GM18507 (cell line): ENCODE measurements at places on chromosomes 11 and 22.

DNA sequence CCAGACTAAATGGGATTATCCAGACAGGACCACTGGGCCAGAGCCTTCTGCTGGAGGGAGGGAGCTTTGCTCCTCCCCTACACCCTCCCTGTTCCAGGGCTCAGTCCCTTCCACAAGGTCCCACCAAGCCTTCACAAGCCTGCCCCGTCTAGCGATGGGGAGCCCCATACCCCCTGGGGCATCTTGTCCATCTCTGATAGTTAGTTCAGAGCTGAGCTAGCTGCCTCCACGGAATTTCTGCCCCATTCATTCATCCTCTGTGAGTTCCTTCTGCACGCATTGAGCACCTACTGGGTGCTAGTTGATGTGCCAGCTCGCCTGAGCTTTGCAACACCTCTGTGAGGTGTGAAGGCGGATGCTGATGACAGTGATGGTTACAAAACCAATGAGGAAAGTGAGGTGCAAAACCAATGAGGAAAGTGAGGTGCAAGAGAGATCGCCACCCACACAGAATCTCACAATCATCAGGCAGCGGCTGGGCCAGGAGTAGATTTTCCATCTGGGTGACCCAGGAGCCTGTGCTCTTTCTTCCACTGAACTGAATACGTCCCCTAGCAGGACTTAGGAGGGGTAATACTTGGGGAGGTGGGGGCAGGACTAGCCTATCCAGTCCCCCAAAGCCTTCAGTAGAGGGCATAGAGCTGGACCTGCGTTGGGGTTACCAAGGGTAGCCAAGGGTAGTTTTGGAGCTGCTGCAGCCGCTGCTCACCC lies 21.5 kb upstream of the CBX7 start:
- DNase-seq = no peak

GRCh38 chr11:64443001-64443400 lies 84.0 kb downstream of the RPS6KA4 start:
- no peak for DNase-seq

- no peak for DNase-seq
These were observed 76.0 kb downstream of the CACNA1I start for GRCh38 chr22:39646398-39647063.

- no peak for DNase-seq
These were observed 11.6 kb downstream of the PHLDB1 start for GRCh38 chr11:118618991-118619375.

DNA sequence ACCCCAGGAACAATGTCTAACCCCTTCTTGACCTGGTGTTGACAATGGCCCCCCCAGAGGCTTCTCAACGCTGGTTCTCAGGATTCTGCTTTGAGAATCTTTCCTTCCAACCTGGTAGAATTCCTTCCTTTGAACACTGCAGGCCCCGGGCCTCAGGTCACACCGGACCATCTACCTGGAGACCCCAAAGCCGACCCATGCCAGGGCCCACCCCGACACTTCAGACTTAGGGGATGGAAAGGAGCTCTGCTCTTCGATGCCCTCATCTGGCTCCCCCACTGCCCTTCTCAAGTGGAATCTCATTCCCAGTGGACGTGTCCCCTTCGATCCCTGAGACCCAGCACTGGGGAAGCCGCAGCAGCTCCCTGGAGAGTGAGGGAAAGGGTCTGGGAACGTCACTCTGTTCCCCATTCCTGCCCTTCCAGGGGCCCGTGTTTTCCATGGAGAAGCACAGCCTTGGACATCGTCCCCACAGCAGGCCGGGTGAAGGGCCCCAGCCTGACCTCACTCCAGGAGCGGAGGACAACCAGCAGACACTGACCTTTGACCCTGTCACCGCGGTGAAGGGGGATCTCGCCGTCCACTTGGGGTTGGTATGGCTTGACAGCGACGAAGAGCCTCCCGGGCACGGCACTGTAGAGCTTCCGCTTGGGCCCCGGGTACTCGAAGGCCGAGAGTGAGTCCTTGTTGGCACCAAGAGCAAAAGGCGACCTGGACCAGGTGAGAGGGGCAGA lies 408.3 kb downstream of the CTTN start:
- DNase-seq = no peak
